Brain microvascular endothelial cell (primary cell): ENCODE measurements at places on chromosomes 12 and 14.

DNA sequence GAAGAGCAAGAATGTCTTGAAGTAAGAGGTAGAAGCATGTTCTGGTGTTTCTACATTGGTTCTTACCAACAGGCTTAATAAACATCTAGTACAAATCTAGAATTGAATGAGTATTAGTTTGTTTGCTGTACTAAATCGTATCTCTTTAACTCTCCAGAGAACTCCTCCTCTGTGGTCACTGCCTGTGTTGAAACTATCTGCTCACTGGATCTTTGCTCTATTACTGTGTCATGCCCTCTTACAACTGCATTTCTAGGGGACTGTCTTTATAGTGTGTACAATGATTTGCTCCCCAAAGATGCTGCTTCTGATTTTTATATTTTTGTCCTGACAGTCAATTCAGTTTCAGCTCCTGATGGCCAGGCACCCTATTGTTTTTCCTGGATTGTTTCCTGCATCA is 50.1 kb upstream of the E2F7 start:
- DNase-seq, result no peak

GRCh38 chr14:58296726-58297125 is 1.6 kb upstream of the ARID4A start:
- DNase-seq, result no peak

- no peak for DNase-seq
Measured at GRCh38 chr12:116465407-116465806, 93.8 kb upstream of the MAP1LC3B2 start.

DNA sequence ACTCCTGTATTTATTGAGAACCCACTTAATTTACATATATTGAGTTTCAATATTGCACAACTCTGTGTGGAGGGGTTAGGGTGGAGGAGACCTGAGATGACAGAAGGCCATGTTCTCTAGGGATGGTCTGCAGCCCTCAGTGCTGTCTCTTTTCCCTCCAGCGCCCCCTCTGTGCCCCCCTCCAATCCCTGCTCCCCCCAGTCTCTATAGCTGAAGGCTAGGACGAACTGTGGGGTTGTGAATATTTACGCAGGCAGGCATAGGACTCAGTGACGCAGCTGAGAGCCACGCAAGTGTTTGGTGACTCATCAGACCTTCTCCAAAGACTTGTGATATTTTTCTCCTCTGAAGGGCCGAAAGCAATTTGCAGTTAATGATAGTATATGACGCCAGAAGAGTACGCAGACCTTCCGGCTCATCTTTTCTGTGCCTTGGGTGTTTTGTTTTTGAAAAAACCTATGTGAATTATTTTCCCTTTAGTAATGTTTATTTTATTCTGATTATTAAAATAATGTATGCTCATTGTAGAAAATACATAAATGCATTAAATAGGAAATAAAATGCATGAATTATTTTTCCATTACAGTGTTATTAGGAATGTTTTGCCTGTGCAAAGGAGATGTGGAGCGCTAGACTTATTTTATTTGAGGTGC is 85.3 kb downstream of the SLC25A47 start:
- peak; percentile 91 for DNase-seq

DNA sequence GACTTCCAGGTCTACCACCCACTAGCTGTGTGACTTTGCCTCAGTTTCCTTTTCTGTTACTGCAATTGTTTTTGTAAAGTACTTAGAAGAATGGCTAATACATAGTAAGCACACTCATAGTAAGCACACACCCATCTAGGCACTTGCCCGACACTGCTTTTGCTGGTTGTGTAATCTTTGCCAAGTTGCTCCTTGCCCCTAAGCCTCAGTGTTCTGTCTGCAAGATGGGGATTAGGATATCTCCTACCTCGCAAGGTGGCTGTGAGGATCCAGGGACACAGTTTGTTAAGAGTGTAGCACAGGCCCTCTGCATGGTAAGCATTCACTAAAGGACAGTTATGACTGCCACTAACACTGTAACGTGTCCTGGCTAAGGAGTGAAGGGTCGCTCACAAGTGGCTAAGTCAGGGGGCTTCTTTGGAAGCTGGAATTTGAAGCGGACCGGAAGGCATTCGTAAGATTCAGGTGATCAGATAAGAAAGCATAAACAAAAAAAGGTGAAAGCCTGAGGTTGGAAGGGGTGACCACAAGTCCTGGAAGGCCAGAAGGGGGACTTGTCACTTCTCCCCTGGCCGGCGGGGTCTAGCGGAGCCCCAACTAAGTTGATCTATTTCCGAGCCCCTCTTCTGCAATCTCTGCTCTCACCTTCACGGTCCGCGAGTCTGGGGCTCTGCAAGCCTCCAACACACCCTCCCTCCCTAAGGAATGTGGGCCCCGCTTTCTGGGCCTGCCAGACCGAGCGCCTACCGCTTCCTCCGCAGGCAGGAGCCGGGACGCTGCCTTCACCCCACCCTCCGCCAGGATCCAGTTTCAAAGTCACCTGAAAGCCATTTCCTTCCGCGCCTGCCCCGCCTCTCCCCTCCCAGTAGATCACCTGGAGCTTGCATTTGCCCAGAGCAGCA is 1.5 kb upstream of the PLEKHG3 start:
- no peak for DNase-seq

- no peak for DNase-seq
Measured at GRCh38 chr12:89514751-89515150, 9.8 kb downstream of the GALNT4 start.

DNA sequence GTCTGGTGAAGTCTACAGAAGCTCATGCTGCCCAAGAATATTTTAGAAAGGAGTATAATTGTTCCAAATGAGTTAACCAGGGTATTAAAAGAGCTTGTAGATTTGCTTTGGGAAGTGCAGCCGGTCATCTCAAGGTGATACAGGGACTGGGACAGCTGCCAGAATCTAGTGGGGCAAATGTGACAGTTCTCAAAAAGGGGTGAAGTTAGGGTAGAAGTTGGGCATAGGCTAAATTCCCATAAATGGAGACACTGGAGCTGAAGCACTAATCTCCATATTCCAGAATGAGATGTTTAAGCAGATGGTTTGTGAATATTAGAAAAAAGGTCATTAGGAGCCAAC is 94.7 kb downstream of the ANO6 start:
- no peak for DNase-seq

DNA sequence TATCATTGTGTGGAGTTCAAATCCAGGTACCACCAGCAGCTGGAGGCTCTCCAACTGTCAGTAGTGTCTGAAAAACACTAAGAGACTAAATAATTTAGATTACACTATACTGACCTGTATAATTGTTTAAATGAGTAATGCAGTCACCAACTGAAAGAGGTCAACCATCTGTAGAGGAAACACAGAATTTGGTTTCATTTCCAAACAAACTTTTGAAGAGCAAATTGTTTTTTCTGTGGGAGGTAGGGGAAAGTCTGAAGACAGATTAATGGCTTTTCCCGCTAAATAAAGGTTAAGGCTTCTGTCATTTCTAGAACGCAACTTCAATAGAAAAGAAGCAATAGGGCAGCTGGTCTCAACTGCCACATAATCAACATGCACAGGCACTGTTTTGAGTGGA is 462.6 kb downstream of the PRKD1 start:
- DNase-seq, result no peak

- DNase-seq, result peak; percentile 32
Measured at GRCh38 chr14:101810897-101811621, 49.5 kb downstream of the PPP2R5C start.

DNA sequence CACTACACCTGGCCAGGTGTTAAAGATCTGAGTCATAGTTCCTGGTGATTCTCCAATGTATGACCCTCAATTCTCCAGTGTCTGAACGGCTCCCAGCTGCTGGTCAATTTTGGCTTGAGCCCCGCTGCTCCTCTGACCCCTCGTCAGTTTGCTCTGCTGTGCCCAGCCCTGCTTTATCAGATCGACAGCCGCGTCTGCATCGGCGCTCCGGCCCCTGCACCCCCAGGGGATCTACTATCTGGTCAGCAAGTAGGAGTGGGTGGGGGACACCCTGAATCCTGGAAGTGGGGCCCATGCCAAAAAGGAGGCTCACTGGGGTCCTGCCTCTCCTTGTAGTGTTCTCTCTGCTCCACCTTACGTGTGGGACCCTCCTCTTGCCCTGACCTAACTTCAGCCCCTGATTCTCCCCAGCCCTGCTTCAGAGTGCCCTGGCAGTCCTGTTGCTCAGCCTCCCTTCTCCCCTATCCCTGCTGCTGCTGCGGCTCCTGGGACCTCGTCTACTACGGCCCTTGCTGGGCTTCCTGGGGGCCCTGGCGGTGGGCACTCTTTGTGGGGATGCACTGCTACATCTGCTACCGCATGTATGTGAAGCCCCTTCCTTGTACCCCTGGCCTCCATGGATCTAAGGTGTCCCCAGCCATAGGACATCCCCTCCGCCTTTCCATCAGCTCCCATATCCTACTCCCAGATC is 5.0 kb downstream of the SLC39A5 start:
- no peak for DNase-seq

DNA sequence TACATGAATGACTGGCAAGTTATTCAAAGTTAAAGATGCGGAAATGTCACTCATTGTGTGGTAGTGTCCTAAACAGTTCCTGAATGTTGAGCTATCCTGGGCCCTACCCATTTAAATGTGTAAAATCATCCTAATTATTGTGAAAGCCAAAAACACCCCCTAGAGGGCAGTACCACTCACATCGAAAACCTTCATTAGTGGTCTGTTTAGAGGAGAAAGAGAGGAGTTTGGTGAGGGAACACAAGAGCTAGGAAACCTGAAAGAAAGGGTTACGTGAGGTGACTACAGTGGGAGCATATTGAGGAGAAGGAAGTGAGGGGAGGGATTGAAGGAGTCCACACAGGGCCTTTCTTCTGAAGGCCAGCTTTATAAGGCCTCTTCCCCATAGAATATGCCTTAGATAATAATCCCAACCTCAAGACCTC is 2.5 kb upstream of the TEP1 start:
- peak; percentile 48 for DNase-seq

DNA sequence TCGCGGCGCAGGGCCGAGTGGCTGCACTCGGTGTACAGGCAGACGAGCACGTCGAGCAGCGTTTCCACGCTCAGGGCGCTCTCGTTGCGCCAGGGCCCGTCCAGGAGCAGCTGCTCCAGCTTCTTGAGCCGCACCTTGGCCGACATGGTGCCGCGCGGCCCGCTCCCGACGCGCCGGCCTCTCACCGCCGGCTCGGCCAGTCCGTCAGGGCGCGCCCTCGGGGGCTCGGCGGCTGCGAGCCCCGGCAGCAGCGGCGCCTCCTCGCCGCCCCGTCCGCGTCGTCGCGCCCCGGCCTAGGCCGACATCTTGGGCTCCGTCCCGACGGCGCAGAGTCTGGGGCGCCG is 349 bp downstream of the CDC42BPB start:
- no peak for DNase-seq

- peak; percentile 22 for DNase-seq
Measured at GRCh38 chr14:61326847-61327246, 5.5 kb downstream of the PRKCH start.

GRCh38 chr12:14256121-14256520 is 109.4 kb upstream of the ATF7IP start:
- DNase-seq, result peak; percentile 67

- no peak for DNase-seq
Measured at GRCh38 chr12:25698772-25699171, 145.7 kb upstream of the LMNTD1 start.

DNA sequence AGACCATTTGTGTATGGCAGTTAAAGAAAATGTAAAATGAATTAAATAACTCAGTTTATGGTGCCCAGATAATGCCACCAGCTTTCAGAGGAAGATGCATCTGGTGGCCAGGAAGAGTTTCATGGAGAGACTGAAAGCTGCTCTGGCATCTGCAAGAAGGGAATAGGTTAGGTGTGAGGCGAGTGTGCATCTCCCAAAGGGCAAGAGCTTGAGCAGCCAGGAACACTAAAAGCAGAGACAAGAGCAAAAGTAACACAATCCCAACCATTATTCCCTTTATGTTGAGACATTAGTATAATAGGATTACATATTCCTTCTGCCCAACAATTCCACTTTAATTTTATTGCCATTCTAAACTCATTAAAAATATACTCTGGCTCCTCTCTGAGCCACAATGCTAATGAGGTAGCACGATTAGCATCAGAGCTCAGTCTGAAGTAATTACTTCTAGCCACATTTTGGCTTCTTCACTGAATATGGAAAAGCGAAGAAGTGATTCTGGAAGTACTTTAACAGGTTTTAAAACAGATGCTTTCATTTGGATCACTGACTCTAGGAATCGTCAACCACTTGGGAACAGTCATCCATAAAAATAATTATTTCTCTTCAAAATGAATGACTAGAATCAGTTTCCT is 309.4 kb upstream of the TMTC1 start:
- DNase-seq, result no peak

DNA sequence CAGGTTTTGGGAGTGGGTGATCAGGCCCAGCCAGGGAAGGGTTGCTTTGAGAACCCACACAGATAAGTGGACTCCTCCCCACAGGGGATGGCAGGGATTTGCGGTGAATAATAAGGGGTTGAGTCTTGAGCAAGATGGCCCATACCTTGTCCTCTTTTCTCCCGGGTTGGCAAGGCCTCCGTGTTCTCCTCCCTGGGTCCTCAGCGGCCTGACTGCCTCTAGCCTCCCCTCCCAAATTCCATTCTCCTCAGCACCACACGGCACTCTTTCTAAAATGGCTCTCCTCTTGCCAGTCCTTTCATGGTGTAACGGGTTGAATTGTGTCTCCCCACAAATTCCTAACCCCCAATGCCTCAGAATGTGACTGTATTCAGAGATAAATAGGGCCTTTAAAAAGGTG is 70.0 kb downstream of the CHST11 start:
- no peak for DNase-seq

- DNase-seq, result no peak
Measured at GRCh38 chr14:61911574-61911973, 149.4 kb downstream of the SNAPC1 start.

- no peak for DNase-seq
Measured at GRCh38 chr12:71792599-71792998, 37.9 kb downstream of the RAB21 start.

GRCh38 chr12:25100194-25101091 is 94.5 kb downstream of the DNAI7 start:
- no peak for DNase-seq

DNA sequence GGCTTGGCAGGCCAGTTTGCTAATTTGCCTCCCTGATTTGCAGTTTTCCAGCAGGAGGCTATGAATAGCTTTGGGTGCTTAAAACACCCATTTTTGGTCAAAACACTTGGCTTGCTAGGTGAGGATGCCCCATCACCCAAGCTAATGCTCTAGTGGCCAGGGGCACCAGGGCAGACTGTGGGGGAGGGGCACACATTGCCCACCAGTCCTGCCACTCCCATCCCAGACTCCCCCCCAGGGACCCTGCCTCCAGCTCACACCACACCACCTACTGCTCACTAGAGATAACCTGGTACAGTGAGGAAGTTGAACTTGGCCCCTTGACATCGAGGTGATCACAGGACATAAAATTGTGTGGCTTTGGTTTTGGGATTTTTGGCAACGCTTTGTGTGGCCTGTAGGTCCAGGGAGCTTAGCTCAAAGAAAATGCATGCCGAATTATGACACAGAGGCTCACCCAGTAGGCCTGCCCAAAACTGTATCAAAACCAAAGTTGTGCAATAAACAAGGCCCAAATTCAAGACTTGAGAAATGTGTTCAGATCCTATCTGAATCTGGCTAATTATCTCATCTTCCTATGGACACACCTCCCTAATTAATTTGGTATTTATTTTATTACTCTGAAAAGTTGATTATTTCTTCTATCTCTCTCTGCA is 4.3 kb downstream of the NUAK1 start:
- no peak for DNase-seq
